ENCODE measurements at places on chromosomes 13 and 19. TPM values are rescaled to one million over a fixed set of nuclear protein-coding genes. Genes with fewer than 3 reads are reported as not detected.

DNA sequence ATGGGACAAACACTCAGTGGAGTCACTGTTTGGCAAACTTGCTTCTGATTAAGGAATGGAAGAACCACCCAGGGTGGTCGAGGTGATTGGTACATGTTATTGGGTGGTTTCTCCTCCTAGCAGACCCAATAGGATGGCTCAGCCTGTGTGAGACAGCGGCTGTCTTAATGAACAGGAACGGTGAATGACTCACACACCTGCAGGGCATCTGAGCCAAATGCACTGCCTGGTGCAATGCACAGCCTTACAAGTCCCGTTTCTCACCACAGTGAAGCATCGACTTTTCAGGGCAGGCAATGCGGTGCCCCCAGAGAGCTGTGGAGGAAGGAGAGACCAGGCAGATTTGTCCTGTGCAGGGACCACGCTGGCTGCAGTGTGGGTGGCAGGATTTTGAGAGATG lies 238.5 kb downstream of the FGF9 start:
- H3K27ac ChIP-seq: no peak overlapping the region
- no peak for DNase-seq
- no peaks in the 10 kb centered on the region for H3K36me3 ChIP-seq
- H3K4me1 ChIP-seq: no peaks in the 10 kb centered on the region

Gene CEACAM8
- total RNA-seq: not detected

- H3K36me3 ChIP-seq: peaks cover 34% of the 10 kb centered on the region
- H3K27me3 ChIP-seq: no peaks in the 10 kb centered on the region
- no peak for DNase-seq
- no peak overlapping the region for H3K4me3 ChIP-seq
- no peaks in the 10 kb centered on the region for H3K4me1 ChIP-seq
Measured at GRCh38 chr13:112831801-112832200, 137.2 kb upstream of the MCF2L start.

Gene RDH8
- not detected for total RNA-seq

GRCh38 chr13:86986448-86986847 lies 684.7 kb upstream of the SLITRK5 start:
- no peak for DNase-seq
- H3K27me3 ChIP-seq: no peaks in the 10 kb centered on the region
- H3K4me3 ChIP-seq: no peak overlapping the region
- no peaks in the 10 kb centered on the region for H3K4me1 ChIP-seq
- no peaks in the 10 kb centered on the region for H3K36me3 ChIP-seq
- no peak overlapping the region for H3K27ac ChIP-seq

DNA sequence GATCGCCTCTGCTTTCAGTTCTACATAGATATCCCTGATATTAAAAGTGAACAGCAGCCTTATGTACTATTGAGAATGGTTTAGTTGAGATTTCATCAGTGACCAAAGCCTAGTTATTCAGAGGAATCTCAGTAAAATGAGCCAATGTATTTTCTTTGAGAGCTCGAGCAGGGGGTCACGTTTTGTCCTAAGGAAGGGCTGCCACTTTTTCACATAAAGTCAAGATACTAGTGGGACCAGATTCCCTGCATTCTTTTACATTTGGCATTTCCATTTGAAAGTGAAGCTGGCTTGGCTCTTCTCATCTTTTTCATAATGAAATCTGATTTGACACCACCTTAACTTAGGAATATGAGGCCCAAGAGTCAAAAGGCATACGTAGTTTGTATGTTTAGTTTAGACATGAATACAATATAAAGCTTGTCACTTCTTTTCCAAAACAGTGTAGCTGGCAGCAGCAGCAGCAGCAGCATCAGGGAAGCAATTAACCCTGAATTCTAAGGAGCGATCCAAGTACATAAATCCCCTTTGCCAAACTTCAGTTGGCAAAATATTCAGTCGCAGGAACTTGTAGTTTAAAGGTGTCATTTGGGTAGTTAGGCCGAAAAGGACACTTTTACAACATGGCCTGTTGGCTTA lies 1752.2 kb upstream of the PCDH20 start:
- no peak for DNase-seq
- H3K27me3 ChIP-seq: no peaks in the 10 kb centered on the region
- no peaks in the 10 kb centered on the region for H3K4me1 ChIP-seq
- no peak overlapping the region for H3K27ac ChIP-seq
- no peak overlapping the region for H3K4me3 ChIP-seq

GRCh38 chr13:61778531-61778930 lies 362.9 kb upstream of the PCDH20 start:
- no peak overlapping the region for H3K4me3 ChIP-seq
- H3K4me1 ChIP-seq: no peaks in the 10 kb centered on the region
- H3K36me3 ChIP-seq: no peaks in the 10 kb centered on the region
- DNase-seq: no peak
- H3K27ac ChIP-seq: no peak overlapping the region

DNA sequence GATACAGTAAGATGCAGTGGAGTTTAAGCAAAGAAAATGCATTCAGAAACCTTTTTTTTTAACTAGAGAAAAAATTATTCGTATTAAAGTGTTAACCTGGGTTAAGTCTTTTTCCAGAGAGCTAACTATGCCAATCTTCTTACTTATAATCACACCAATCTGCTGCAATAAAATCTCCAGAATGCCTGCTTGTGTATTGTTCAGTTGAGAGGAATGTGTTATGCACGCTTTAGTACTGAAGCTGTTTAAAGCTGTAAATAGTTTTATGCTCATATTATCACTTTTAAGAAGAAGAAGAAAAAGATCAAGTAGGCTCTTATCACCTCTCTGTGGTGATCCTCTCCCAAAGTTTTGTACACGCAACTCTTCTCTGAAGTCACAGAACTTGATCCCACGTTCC lies 528.7 kb downstream of the RFC3 start:
- no peak overlapping the region for H3K4me3 ChIP-seq
- no peak overlapping the region for H3K27ac ChIP-seq
- no peaks in the 10 kb centered on the region for H3K36me3 ChIP-seq
- no peaks in the 10 kb centered on the region for H3K27me3 ChIP-seq
- DNase-seq: no peak

Gene KRTDAP
- not detected for total RNA-seq

Gene ZIK1
- 19.2 TPM for total RNA-seq

GRCh38 chr13:65856431-65856830 lies 1373.7 kb downstream of the PCDH9 start:
- H3K27me3 ChIP-seq: no peaks in the 10 kb centered on the region
- H3K27ac ChIP-seq: no peak overlapping the region
- no peaks in the 10 kb centered on the region for H3K4me1 ChIP-seq
- DNase-seq: no peak
- no peaks in the 10 kb centered on the region for H3K36me3 ChIP-seq

- peaks cover 76% of the 10 kb centered on the region for H3K36me3 ChIP-seq
- H3K4me3 ChIP-seq: no peak overlapping the region
- H3K27me3 ChIP-seq: no peaks in the 10 kb centered on the region
- no peak for DNase-seq
Measured at GRCh38 chr19:6416658-6417405, 7.8 kb downstream of the KHSRP start.

GRCh38 chr13:42991898-42992763 lies at the start of gene EPSTI1:
EPSTI1 (minus strand) TSS chr13:42992241; CDS start chr13:42992165, 76 bp downstream.
- no peaks in the 10 kb centered on the region for H3K27me3 ChIP-seq
- peak within 1 kb of the TSS; percentile 80 for H3K4me3 ChIP-seq
- DNase-seq: peak; percentile 87

Gene IL4I1
- total RNA-seq: 3.1 TPM

GRCh38 chr19:8269724-8270123 lies 38.4 kb downstream of the CD320 start:
- peak overlapping the region; percentile 88 for H3K27ac ChIP-seq
- peaks cover 22% of the 10 kb centered on the region for H3K4me1 ChIP-seq
- H3K36me3 ChIP-seq: no peaks in the 10 kb centered on the region
- peak overlapping the region; percentile 64 for H3K4me3 ChIP-seq
- no peaks in the 10 kb centered on the region for H3K27me3 ChIP-seq

DNA sequence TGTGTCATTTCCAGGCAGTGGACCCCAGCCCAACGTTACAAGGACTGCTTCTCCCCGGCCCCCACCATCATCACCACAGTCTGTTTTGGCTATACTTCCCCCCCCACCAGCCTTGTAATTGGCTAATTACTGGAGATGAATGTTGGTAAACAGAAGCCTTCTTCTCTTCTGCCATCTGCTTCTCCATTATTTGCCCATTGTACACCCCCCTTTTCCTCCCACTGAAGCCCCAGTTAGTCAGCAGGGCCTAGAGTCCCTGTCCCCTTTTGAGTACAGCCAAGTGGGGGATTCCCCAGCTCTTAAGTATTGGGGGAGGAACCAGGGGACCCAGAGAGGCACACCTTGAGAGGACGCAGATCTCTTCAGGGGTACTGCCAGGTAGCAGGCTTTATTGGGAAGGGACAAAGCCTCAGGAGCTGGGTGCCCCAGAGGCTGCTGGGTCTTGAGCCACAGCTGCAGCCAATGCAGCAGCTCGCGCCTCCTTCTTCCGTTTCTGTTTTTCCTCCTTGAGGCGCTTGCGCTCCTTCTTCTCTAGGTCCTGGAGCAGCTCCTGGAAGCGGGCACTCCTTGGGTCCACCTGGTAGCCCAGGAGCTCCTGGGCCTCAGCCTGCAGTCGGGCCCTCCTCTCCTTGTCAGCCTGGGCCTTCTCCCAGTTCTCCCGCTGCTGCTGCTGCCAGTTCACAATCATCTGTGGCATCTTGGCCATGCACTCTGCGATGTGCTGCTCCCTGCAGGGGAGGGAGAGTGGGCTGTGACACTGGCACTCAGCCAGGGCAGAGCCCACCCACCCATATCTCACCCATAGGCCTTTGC lies 3.0 kb downstream of the GADD45GIP1 start:
- no peaks in the 10 kb centered on the region for H3K27me3 ChIP-seq
- H3K4me3 ChIP-seq: no peak overlapping the region
- H3K4me1 ChIP-seq: peaks cover 36% of the 10 kb centered on the region
- DNase-seq: peak; percentile 32
- no peak overlapping the region for H3K27ac ChIP-seq

- H3K36me3 ChIP-seq: peaks cover 24% of the 10 kb centered on the region
- no peaks in the 10 kb centered on the region for H3K27me3 ChIP-seq
- peak; percentile 48 for DNase-seq
- H3K4me3 ChIP-seq: no peak overlapping the region
- no peak overlapping the region for H3K27ac ChIP-seq
Measured at GRCh38 chr19:5038631-5039271, 69.8 kb downstream of the KDM4B start.

DNA sequence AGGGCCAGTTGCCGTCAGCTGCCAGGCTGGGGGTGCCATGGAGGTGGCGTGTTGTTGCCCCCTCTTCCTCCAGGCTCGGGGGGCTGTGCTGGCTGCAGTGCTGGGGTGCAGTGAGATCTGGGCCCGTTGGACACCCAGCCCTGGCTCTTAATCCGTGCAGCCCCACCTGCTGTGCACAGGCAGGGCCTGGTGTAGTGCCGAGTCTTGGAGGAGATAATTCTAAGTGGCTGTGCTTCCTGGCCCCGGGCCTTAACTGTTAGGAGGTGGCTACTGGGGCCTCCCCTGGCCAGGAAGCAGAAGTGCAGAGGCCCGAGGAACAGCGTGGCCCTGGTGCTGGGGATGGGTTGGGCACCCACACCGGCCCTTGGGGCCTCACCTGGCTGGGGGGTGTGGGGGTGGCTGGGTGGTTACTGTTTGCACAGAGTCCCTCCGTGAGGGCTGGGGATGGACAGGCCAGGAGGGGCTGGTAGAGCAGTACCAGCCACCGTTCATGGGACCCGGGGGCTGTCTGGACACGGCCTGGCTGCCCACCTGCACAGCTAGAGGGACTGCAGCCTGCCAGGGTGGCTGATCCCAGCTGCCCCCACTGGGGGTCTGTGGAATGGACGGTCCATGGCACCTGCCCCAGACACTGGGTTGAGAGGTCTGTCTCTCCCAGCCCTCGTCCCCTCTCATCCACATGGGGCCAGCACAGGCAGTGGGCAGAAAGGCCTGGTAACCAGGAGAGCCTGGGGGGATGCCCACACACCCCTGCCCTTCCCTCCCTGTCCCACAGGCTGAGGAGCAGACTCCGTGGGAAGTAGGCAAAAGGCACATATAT lies 3.3 kb downstream of the GPX4 start:
- H3K27me3 ChIP-seq: no peaks in the 10 kb centered on the region

Gene BCL3
- 135 TPM for total RNA-seq

- DNase-seq: no peak
- no peak overlapping the region for H3K4me3 ChIP-seq
- H3K36me3 ChIP-seq: no peaks in the 10 kb centered on the region
- peaks cover 10% of the 10 kb centered on the region for H3K4me1 ChIP-seq
- no peaks in the 10 kb centered on the region for H3K27me3 ChIP-seq
Measured at GRCh38 chr19:35031072-35031881, 1.0 kb downstream of the SCN1B start.

DNA sequence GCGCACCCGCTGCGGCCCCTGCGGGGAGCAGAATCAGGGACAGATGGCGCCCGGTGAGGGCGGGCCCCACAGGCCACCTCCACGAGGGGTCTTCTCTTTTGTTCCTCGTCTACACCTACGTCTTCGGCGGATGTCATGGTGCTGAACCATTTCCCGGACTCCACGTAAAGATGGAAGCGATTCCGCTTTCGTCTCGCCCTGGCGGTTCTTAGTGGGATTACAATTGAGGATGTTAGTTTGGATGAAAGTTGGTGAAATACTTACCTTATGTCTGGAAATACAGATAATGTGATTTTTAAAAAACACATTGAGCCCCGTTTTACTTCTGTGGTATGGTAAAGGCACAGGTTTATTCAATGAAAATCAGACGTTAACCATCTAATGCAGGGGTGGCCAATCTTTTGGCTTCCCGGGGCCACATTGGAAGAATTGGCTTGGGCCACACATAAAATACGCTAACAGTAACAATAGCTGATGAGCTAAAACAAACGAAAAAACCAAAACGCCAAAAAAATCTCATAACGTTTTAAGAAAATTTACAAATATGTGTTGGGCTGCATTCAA lies 1.4 kb upstream of the ZMYM5 start:
- H3K27me3 ChIP-seq: no peaks in the 10 kb centered on the region
- no peaks in the 10 kb centered on the region for H3K36me3 ChIP-seq
- peaks cover 26% of the 10 kb centered on the region for H3K4me1 ChIP-seq
- peak overlapping the region; percentile 95 for H3K4me3 ChIP-seq
- no peak for DNase-seq

- peaks cover 27% of the 10 kb centered on the region for H3K4me1 ChIP-seq
- H3K27me3 ChIP-seq: no peaks in the 10 kb centered on the region
- H3K4me3 ChIP-seq: no peak overlapping the region
- no peak overlapping the region for H3K27ac ChIP-seq
- H3K36me3 ChIP-seq: peaks cover 48% of the 10 kb centered on the region
- DNase-seq: no peak
Measured at GRCh38 chr19:903266-903797, 9.7 kb downstream of the R3HDM4 start.

All from B cell (primary cell).